Tibial artery (tissue), 4 donors: ENCODE measurements at places on chromosomes 6 and 20.

DNA sequence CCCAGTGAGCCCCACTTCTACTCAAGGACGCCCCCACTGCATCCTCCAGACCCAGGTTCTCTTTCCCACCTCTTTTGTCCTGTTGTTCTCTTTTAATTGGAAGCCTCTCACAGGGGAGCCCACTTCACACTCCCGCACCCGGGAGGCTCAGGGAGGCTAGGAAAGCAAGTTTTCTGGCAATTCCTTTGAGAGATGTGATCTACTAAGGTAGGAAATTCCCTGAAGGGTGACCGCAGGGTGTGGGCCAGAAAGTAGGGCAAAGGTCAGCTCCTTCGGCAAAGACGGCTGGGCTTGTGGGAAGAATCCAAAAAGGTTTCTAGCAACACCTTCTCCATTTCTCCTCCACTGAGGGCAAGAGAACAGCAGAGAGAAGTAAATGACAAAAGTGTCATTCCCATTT, 98.1 kb upstream of the PTPN1 start:
- DNase-seq, result no peak

- DNase-seq, result no peak
Measured at GRCh38 chr20:36479938-36480337, 61.4 kb upstream of the MYL9 start.

DNA sequence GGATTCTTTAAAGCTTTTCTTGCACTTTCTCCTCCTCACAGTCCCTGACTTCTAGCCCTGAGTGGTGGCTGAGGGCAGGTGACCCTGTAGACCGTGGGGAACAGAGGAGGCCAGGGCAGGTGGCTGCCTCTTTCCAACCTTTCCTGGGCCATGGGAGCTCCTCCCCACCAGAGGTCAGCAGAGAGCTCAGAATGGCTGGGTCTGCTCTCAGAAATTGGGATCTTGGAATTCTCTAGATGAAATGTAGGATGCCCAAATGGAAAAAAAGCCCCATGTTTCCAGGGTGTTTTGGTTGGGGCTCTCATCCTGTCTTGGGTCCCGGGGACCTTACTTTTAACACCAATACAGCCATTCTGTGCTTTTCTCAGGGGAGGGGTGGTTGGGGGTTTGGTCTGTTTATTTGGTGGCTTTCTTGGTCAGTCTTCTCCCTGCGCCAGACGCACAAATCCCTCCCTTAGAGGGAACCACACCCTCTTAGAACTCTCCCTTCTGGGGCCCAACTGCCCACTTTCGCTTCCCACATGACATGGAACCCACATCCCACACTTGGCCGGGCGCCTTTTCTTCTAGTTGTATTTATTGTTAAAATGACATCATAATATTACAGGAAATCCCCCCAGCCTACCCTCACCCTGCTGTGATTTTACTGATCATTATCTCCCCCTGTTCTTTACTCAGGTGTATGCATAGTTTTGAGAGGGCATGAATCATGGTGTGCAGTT, 17.9 kb downstream of the GNAS start:
- DNase-seq, result peak; percentile 45

DNA sequence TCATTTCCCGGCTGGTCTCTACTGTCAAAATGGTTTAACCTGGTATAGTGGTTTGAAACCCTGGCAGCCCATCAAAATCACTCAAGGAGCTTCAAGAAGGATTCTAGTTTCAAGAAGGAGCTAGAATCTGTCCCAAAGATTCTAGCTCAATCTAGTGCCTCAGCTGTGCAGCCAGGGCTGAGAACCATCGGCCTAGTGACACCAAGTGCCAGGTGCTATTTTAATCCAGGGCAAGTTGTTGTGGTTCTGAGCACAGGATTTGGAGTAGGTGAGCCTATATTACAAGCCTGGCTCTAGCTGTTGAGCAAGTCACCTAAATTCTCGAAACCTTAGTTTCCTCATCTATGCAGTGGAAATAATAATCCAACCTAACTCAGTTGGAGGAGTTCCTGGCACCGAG, 3.7 kb downstream of the MOCS1 start:
- DNase-seq, result no peak

DNA sequence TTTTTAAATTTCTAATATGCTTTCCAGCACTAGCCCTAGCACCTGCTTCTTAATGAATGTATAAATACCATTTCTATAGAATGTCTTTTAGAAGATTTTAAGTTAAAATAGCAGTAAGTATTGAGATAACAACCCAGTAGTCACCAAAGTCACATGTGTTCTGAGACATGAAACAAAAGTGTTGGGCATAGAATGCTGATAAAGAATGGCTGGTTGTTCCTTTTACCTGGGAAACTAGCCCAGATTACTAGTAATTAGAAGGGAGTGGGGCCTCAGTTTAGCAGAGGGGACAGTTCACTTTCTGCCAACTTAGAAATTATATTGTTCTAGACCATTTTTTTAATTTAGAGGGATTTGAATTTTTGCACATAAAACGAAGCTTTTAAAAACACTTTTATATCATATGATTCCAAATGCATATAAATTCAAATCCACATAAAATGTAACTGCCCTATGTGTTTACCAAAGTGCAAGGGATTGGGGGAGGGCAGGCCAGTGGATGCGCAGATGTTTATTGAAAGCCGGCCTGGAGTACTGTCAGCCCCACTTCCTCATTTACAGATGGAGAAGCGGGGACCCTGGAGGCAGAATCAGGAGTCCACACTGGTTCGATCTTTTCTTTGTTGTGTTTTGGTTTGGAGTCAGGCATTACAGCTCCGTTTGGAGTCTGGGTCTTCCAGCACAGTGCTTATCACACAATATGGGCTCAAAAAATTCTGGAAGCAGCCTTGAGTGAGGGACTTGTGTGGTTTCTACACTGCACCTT, 139.8 kb downstream of the ZDHHC14 start:
- no peak for DNase-seq

DNA sequence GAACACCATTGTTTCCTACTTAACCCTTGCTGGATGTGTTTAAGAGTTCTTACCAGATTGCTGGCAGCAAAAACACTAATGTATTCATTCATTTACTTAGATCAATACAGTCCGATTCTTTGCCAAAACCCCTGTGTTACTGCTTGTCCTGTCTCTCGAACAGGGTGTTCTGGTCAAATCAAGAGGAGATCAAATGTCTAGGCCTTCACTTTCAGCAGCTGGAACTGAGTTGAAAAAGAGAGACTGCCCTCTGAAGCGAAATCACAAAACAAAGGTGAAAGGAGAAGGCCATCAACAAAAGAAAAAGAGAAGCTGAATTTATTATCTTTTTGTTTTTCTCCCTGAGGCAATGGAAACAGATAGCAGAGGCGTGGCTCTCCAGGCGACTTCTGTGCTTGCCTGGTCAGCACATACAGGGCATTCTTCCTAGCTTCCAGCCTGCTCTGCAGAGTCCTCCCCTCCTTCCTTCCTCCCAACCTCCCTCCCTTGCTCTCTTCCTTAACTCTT, 44.1 kb upstream of the GCM1 start:
- no peak for DNase-seq

DNA sequence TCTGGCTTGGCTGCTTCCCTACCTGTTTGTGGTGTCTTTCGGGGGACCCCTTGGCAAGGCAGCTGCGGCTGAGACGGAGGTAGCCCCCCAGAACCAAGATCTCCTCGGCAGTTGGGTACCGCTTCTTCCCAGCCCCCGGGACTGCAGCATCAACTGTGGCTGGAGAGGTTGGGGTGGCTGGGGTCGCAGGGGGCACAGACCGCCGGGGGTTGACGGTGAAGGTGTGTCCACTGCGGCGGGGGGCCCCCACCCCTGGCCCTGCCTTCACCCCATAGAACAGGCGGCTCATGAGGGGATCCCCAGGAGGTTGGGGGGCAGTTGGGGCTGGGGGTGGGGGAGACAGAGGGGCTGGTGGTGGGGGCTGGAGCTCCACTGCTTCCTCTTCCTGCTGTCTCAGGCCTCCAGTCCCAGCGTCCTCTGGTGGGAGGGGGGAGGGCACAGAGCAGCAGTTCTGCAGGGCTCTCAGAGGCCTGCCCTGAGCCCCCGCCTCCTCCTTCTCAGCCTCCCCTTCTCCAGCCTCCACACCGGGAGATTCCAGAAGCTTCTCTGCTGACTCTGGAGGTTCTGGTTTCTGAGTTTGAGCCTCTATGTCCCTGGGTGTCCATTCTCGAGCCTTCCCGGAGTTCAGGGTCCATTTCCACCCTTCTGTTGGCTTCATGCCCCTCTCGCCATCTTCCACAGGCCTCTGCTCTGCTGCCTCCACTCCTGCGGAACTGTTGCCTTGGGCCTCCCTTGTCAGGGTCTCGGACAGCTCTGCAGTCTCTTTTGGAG, 1.9 kb downstream of the PPP1R18 start:
- DNase-seq, result peak; percentile 87

DNA sequence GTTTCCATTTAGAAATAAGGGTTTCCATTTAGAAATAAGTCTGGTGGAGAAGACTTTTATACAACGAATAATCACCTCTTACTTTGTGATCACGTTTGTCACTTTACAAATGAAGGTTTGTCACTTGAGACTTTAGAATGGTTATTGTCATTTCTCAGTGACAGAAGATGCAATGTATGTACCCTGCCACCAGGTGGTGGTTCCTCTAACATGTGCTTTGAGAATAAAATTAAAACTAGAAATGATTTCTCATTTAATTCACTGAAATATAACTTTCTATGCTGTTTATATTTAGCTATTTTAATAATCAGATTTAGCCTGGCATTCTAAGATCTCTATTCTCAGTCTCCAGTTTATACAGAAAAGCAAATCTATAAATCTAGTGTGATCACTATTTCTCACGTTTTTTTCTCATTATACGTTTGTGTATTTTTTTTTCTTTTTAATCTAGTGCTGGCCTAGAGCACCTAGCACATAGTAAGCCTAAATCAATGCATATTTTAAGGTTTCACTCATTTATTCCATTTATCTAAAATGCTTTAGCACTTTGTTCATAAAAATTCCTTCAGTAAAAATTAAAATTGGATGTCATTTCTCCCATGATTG, 57.4 kb upstream of the TFAP2D start:
- no peak for DNase-seq
